Esophagus squamous epithelium (tissue), 5 donors: ENCODE measurements at places on chromosomes 3 and 15.

GRCh38 chr3:108134555-108134880 is 43.7 kb upstream of the CD47 start:
- H3K36me3 ChIP-seq, result no peaks in the 10 kb centered on the region
- no peaks in the 10 kb centered on the region for H3K27me3 ChIP-seq
- no peak overlapping the region for H3K4me3 ChIP-seq
- no peak overlapping the region for H3K27ac ChIP-seq

- no peaks in the 10 kb centered on the region for H3K4me1 ChIP-seq
- no peak overlapping the region for H3K27ac ChIP-seq
- no peak for DNase-seq
- H3K27me3 ChIP-seq, result no peaks in the 10 kb centered on the region
- no peaks in the 10 kb centered on the region for H3K36me3 ChIP-seq
- H3K4me3 ChIP-seq, result no peak overlapping the region
These were observed 33.9 kb upstream of the TMCO5A start for GRCh38 chr15:37900326-37901221.

DNA sequence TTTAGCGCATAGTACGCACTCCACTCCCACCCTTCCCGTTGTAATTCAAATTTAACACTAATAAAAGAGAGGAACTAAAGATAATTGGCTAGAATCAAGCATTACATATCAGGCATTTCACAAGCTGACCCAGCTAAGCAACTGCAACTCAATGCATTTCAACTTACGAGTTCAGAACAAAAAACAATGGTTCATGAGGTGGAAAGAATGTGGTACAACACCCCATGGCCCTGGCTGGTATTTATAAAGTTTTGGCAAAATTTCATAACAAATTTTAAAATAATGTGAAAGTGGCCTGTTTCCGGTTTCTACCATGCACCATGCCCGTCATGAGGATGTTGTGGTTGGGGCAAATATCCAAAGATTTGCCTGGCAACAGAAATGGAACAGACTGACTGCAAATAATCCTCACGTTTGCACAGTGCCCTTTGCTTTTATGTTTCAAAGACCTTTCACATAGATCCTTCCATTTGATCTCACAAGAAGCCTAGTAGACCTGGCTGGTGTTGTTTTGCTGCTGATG is 455.3 kb upstream of the NR2F2 start:
- no peak overlapping the region for H3K4me3 ChIP-seq
- H3K27ac ChIP-seq, result no peak overlapping the region
- no peaks in the 10 kb centered on the region for H3K27me3 ChIP-seq

DNA sequence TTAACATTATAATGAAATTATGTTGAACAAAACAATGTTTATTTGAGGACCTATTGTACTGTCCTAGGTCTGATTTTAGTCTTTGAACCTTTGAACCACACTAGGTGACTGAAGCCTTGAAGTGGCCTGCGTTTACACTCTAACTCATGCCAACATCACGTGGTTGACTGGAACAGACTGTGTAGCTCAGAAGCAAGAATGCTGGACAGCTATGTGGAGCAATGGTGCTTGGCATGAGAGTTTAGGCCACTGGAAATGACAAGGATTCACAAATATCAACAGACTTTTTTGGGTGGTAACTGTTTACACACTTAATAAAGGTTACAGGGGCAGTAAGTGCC is 391.5 kb downstream of the RAP2B start:
- H3K36me3 ChIP-seq, result no peaks in the 10 kb centered on the region
- H3K27ac ChIP-seq, result no peak overlapping the region
- no peaks in the 10 kb centered on the region for H3K4me1 ChIP-seq
- no peaks in the 10 kb centered on the region for H3K27me3 ChIP-seq
- DNase-seq, result no peak
- no peak overlapping the region for H3K4me3 ChIP-seq

GRCh38 chr3:126817781-126818180 is 113.7 kb downstream of the CHCHD6 start:
- no peak overlapping the region for H3K4me3 ChIP-seq
- H3K36me3 ChIP-seq, result no peaks in the 10 kb centered on the region
- no peak for DNase-seq
- no peak overlapping the region for H3K27ac ChIP-seq
- no peaks in the 10 kb centered on the region for H3K4me1 ChIP-seq

DNA sequence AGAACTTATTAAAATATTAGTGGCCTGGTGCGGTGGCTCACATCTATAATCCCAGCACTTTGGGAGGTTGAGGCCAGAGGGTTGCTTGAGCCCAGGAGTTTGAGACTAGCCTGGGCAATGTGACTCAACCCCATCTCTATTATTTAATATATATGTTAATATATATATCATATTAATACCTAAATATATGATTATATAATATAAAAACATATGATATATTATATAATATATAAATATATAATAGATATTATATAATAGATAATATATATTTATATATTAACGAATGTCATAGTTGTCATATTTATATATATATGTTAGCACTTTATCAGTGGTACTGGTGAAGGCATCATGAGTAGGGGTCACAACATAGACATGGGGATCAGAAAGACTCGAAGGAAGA is 5.2 kb downstream of the HRG start:
- no peaks in the 10 kb centered on the region for H3K36me3 ChIP-seq
- peaks cover 23% of the 10 kb centered on the region for H3K27me3 ChIP-seq
- no peaks in the 10 kb centered on the region for H3K4me1 ChIP-seq

- no peaks in the 10 kb centered on the region for H3K27me3 ChIP-seq
- no peaks in the 10 kb centered on the region for H3K36me3 ChIP-seq
- H3K27ac ChIP-seq, result no peak overlapping the region
- H3K4me1 ChIP-seq, result no peaks in the 10 kb centered on the region
These were observed 813.5 kb downstream of the MCTP2 start for GRCh38 chr15:95044745-95045417.

- DNase-seq, result no peak
- no peak overlapping the region for H3K4me3 ChIP-seq
- H3K27ac ChIP-seq, result no peak overlapping the region
- no peaks in the 10 kb centered on the region for H3K27me3 ChIP-seq
- H3K36me3 ChIP-seq, result no peaks in the 10 kb centered on the region
- no peaks in the 10 kb centered on the region for H3K4me1 ChIP-seq
These were observed 190.3 kb upstream of the PFN2 start for GRCh38 chr3:150161011-150161410.

- no peaks in the 10 kb centered on the region for H3K27me3 ChIP-seq
- no peaks in the 10 kb centered on the region for H3K36me3 ChIP-seq
- peak overlapping the region; percentile 26 for H3K27ac ChIP-seq
- no peaks in the 10 kb centered on the region for H3K4me1 ChIP-seq
- no peak for DNase-seq
These were observed 246.5 kb downstream of the PTPRG start for GRCh38 chr3:61807865-61808276.

DNA sequence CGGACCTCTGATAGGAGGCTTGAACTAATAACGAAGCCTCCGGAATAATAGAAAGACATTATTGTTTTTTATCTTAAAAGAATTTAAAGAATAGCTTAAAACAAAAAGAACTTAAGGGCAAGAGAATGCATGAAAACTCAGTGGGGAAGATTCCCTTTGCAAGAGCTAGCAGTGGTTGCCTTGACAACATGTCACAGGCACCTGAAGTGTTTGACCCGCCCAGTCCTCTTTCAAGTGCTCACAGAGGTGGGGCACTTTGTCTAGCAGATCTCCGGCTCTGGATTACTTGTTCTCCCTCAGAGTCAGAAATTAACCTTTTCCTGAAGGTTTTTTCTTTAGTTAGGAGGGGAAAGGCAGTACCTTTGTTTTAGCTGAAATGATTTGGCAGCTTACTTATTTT is 37.8 kb downstream of the LARS2 start:
- no peak overlapping the region for H3K4me3 ChIP-seq
- no peaks in the 10 kb centered on the region for H3K27me3 ChIP-seq
- no peaks in the 10 kb centered on the region for H3K4me1 ChIP-seq
- DNase-seq, result no peak

GRCh38 chr3:37621771-37622170 is 239.9 kb upstream of the CTDSPL start:
- H3K27me3 ChIP-seq, result no peaks in the 10 kb centered on the region
- no peak overlapping the region for H3K27ac ChIP-seq
- DNase-seq, result no peak
- no peaks in the 10 kb centered on the region for H3K36me3 ChIP-seq
- peaks cover 40% of the 10 kb centered on the region for H3K4me1 ChIP-seq

DNA sequence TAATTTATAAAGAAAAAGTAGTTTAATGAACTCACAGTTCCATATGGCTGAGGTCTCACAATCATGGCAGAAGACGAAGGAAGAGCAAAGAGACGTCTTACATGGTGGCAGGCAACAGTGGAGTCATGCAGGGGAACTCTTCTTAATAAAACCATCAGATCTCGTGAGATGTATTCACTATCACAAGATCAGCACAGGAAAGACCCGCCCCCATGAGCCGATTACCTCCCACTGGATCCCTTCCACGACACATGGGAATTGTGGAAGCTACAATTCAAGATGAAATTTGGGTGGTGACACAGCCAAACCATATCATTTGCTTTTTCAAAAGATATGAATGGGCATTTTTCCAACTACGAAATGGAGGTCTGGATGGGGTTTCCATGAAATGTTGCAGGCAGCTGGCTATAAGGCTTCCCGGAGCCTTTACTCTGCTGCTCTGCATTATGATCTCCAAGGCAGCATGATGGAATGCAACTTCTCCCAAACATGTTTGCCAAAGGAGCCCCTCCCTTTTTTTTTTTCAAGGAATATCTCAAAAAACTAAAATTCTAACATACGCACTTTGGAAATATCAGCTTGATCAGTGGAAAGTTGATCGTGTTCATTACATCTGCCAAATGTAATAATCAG is 189.7 kb downstream of the MEX3B start:
- no peak overlapping the region for H3K4me3 ChIP-seq
- DNase-seq, result no peak
- no peaks in the 10 kb centered on the region for H3K4me1 ChIP-seq
- H3K27me3 ChIP-seq, result no peaks in the 10 kb centered on the region
- H3K27ac ChIP-seq, result no peak overlapping the region

GRCh38 chr15:68816795-68817303 is 3.8 kb downstream of the ANP32A start:
- no peak for DNase-seq
- peaks cover 23% of the 10 kb centered on the region for H3K4me1 ChIP-seq
- peak overlapping the region; percentile 98 for H3K27ac ChIP-seq
- H3K27me3 ChIP-seq, result no peaks in the 10 kb centered on the region
- H3K36me3 ChIP-seq, result no peaks in the 10 kb centered on the region

GRCh38 chr3:13053420-13053819 is 19.8 kb downstream of the IQSEC1 start:
- H3K4me1 ChIP-seq, result no peaks in the 10 kb centered on the region
- no peak overlapping the region for H3K4me3 ChIP-seq
- H3K27ac ChIP-seq, result no peak overlapping the region

- H3K4me3 ChIP-seq, result no peak overlapping the region
- no peaks in the 10 kb centered on the region for H3K27me3 ChIP-seq
- H3K27ac ChIP-seq, result peak overlapping the region; percentile 75
- DNase-seq, result no peak
- H3K4me1 ChIP-seq, result peaks cover 75% of the 10 kb centered on the region
These were observed 47.4 kb upstream of the HACD2 start for GRCh38 chr3:123632161-123632655.

DNA sequence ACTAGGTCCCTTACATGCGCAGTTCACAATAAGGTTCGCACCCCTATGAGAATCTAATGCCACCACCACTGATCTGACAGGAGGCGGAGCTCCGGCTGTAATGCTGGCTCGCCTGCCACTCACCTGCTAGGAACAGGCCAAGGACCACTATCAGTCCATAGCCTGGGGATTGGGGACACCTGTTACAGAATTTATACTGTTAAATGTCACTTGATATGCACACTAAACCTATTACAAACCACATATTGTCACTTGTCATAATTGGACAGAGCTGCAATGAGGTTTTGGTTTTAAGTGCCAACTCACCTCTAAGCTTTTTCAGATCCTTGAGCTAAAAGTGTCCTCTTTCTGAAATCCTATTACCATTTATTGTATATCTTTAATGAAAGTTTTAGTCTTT is 507.9 kb upstream of the TPRG1 start:
- no peak for DNase-seq
- H3K27me3 ChIP-seq, result no peaks in the 10 kb centered on the region
- no peak overlapping the region for H3K27ac ChIP-seq

GRCh38 chr3:108178676-108179075 is 43.5 kb downstream of the IFT57 start:
- no peak overlapping the region for H3K4me3 ChIP-seq
- peaks cover 11% of the 10 kb centered on the region for H3K4me1 ChIP-seq
- no peak overlapping the region for H3K27ac ChIP-seq
- no peaks in the 10 kb centered on the region for H3K36me3 ChIP-seq

DNA sequence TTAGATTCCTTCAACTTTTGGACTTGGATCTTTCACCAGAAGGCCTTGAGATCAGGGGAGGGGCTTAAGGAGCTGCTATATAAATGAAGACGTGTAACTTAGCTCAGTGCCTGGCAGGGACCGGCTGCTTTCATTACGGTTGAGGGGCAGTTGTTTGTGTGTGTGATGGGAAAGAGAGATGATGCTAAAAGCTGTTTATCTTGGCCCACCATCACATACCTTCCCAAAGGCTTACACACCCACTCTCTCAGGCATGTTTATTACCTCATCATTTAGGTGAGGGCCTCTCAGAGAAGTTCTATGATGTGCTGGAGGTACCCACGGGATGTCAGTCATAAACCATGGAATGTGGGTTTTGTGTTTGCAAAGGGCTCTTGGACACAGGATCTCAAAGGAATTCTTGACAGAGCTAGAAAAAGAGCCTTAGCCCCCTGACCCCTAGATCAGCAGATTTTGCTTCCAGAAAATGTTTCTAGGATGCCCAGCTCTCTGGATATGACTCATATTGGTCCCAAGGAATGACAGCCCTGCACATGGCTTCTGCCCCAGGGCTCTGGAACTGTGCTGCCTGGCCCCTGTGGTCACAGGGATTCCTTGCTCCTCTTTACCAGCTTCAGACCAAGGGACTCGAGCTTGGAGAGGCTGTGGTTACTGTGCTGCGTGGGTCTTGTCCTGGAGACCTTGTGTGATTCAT is 15.9 kb upstream of the SMAD3 start:
- H3K4me3 ChIP-seq, result no peak overlapping the region
- H3K36me3 ChIP-seq, result no peaks in the 10 kb centered on the region
- H3K4me1 ChIP-seq, result peaks cover 51% of the 10 kb centered on the region
- H3K27me3 ChIP-seq, result no peaks in the 10 kb centered on the region
- peak overlapping the region; percentile 96 for H3K27ac ChIP-seq

- H3K27ac ChIP-seq, result no peak overlapping the region
- no peaks in the 10 kb centered on the region for H3K36me3 ChIP-seq
- no peak overlapping the region for H3K4me3 ChIP-seq
- no peaks in the 10 kb centered on the region for H3K4me1 ChIP-seq
These were observed 185.9 kb upstream of the ONECUT1 start for GRCh38 chr15:52975941-52976449.

- H3K4me3 ChIP-seq, result no peak overlapping the region
- no peak overlapping the region for H3K27ac ChIP-seq
- peaks cover 10% of the 10 kb centered on the region for H3K4me1 ChIP-seq
- H3K36me3 ChIP-seq, result no peaks in the 10 kb centered on the region
- DNase-seq, result no peak
These were observed 622.1 kb upstream of the LMCD1 start for GRCh38 chr3:7879572-7879971.
